Upper lobe of right lung (tissue), 1 donor: ENCODE measurements at places on chromosomes 4 and X.

- no peak for DNase-seq
These were observed 267.2 kb upstream of the SLC7A11 start for GRCh38 chr4:138509346-138509745.

DNA sequence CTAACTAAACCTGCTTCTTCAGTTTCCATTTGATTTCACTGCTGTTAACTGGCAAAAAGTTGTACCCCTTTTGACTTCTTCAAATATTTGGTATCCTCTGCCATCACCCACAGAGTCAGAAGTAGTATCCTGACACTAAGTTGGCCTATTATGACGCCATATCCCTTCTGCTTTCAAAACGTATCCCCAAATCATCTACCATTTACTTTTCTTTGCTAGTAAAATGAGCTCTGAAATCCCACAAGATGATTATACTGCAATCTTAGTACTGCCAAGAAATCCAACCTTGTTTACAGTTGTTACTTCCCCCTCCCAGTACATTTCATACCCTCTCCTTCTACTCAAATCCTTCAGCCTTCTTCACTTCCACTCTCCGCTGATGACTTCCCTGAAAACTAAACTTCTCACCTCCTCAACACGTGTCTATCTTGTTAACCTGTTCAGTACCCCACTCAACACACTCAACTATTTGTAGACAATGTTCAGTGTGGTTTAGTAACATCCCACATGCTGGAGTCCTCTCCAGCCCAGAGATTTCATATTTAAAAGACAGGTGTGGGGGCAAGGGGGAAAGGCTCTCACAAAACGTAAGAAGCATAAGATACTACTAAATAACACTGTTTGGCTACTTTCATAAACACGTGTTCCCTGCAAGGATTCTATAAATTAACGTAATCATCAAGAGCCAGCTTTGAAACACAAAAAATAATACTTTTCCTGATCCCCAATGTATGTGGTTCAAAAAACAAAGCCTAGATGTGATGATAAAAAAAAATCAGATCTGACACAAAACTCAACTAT, 1.3 kb downstream of the NAF1 start:
- no peak for DNase-seq

DNA sequence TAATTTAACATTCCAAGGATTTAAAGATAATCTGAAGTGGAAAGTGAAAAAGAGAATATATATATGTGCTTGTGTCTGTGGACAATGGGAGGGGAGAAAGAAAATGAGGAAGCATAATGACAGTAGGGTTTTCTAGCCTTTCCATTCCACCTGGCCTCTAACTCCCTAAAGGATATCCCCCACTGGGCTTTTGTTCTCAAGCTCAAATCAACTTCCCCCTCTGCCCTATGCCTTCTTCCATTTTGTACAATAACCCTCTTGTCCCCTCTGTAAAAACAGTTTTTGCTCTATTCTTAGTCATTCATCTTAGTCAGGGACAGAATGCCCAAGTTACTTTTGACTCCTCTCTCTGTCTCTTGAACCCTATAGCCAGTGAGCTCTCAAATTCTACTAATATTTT, 23.6 kb downstream of the ANTXR2 start:
- no peak for DNase-seq

DNA sequence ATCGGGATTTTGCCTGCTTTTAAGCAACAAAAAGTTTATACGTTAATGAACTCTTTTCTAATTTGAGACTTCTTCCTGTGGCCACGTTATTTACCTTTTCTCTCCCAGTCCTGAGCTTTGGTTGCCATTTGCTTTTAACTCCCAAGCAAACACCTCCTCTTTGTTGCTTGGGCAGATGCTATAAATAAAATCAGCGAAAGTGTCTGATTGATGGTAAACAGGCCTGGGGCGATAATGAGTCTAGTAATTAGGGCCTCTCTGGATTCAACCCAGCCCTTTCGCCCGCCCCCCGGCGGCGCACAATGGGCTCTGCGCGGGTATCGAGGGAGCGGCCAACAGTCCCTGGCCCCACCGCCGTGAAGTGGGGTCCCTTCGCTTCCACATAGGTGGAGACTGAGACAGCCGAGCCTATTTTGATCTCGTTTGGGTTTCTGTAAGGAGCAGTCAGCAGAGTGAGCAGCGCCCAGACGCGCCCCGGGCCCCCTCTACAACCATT, 790 bp downstream of the CLGN start:
- no peak for DNase-seq

GRCh38 chr4:109910256-109910655, 2.4 kb upstream of the EGF start:
- DNase-seq = no peak

DNA sequence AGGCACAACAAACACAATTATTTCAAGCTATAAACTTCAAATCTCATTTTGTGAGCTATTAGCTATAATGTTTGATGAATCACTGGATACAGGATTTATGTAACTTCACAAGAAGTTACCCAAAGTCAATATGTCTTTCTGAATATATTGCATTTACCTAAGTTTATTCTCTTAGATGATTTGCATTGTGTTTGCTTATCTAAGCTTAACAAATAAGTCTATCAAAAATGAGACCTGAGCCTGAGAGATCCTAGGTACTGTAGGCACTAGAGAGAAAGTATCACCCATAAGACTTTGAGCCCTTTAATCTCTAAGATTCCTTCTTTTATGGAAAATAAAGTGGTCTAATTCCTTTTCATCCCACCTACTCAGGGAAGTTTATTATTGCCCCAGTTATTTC, 178.2 kb downstream of the NAF1 start:
- DNase-seq = no peak

- DNase-seq = no peak
These were observed 27.0 kb upstream of the NAF1 start for GRCh38 chr4:163193717-163194116.

DNA sequence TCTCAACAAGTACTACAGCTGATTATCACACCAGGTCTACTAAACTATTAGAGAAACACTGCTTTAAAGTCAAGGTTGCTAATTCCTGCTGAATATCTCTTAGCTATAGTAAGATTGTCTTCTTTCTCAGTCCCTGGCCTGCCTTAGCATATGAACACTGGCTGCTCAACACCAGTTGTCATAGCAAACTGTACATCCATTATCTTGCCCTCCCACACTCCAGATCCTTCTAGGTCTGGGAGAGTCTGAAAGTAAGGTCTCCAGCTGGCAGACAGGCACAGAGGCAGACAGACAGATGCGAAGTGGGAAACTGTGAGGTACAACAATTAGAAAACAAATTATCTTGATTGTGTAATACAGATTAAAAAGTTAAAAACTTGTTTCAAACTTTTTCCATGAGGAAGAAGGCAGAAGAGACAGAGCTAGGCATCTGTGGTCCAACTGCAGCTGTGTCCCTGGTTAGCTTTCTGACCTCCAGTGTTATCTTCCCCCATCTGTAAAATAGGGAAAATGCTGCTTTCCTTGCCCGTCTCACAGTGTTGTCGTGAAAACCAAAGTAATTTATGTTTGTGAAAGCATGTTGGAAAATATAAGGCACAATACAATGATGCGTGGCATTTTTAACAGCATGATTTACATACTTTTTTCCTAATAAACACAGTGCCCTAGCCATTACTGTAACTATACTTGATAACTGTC, 133.8 kb downstream of the KLHL13 start:
- DNase-seq = no peak

- no peak for DNase-seq
These were observed 52.1 kb upstream of the STOX2 start for GRCh38 chr4:183852910-183853547.

DNA sequence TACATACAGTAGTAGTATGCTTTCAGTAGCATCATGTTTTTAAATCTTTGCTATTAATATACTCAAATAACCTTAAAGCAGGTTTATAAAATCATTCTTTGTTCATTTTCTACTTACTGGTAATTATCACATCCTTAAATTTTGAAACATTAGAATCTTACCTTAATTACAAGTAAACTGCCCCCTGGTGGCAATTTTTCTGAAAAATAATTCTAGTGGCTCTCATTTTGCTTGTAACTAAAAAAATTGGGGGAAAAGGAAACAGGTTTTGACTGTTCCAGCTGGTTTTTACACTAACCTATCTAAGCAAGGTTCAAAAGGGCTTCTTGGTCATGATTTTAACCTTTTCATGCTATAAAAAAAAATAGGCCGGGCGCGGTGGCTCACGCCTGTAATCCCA, 18.5 kb upstream of the DCAF4L1 start:
- no peak for DNase-seq

DNA sequence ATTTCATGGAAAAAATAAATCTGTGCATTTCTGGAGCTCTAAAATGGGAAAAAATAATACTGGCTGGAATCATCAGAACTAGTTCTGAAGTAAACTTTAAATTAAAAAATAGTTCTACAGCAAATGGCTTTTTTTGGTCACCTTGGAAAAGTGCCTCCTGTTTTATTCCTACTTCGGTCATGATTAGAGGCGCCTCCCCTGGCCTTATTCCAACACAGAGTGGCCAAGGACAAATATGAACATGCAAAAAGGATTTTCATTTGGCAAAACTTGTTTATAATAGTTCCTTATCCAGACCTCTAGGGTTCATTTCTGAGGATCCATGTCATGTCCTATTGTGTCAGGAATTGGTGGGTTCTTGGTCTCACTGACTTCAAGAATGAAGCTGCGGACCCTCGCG, 11.1 kb upstream of the KLF8 start:
- DNase-seq = no peak

GRCh38 chrX:47662144-47662657, 3.2 kb upstream of the UXT start:
- DNase-seq = no peak

- no peak for DNase-seq
These were observed 480.1 kb downstream of the SPRY1 start for GRCh38 chr4:123876671-123877101.
